ENCODE measurements at places on chromosomes 3 and 15. TPM values are rescaled to one million over a fixed set of nuclear protein-coding genes. Genes with fewer than 3 reads are reported as not detected.

- H3K4me3 ChIP-seq = no peak overlapping the region
- H3K27ac ChIP-seq = no peak overlapping the region
- H3K36me3 ChIP-seq = no peaks in the 10 kb centered on the region
- H3K27me3 ChIP-seq = no peaks in the 10 kb centered on the region
- no peak for DNase-seq
- H3K4me1 ChIP-seq = no peaks in the 10 kb centered on the region
Measured at GRCh38 chr3:181317508-181317907, 328.0 kb upstream of the DNAJC19 start.

DNA sequence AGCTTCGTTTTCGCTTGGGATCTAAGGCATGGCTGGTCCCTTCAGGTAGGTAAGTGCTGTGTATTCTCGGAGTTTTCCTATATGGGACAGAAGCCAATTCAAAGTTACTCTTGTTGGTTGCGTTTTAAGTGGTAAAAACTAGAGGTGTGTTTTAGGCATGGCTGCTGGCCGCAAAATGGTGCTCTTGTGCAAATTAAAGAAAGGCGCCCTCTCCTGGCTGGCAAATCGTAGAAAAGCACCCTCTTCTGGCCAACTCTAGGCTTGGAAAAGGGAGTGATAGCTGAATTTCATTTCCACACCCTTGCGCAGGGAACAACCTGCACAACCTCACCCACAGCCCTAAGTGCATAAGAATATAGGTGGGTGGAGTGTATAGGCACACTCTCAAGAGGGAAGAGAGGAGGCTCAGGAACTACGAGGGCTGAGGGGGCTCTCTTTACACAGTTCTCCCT, 23.5 kb downstream of the DRD3 start:
- H3K36me3 ChIP-seq = no peaks in the 10 kb centered on the region
- H3K4me3 ChIP-seq = no peak overlapping the region
- DNase-seq = peak; percentile 47
- H3K27ac ChIP-seq = no peak overlapping the region
- peaks cover 6% of the 10 kb centered on the region for H3K27me3 ChIP-seq

DNA sequence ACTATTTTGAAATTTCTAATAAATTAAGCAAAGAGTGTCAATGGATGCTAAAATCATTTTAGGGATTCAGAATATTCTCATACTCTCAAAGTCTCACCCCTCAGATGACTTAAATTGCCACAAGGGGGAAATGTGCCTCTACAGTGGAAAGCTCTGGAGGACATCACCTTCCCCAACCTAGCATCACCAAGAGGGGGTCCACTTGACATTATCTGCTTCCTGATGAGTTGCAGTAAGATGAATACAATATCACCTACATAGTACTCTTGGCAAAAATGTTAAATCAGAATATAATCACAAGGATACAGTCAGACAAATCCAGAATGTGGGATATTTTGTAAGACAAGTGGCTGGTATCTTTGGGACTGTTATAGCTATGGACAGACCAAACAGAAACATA, 290.1 kb downstream of the MFSD1 start:
- no peak overlapping the region for H3K27ac ChIP-seq
- H3K4me1 ChIP-seq = no peaks in the 10 kb centered on the region
- no peak overlapping the region for H3K4me3 ChIP-seq
- H3K36me3 ChIP-seq = no peaks in the 10 kb centered on the region
- H3K27me3 ChIP-seq = no peaks in the 10 kb centered on the region

DNA sequence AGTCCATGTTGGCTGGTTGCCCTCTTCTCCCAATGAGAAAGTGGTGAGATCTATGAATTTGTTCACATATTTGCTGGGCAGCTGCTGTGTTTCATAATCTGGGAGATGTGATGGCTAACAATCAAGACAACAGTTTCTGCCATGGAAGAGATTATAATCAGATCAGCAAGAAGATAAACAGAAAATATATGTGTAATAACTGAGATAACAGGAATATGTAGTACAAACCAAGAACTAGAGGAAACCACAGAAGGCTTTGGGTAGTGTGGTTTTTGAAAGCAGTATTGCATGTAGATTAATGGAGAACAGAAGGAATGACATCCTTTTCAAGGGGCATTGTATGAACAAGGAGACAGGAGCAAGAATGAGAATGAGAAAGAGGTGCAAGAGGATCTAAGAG, 12.2 kb upstream of the CSTA start:
- H3K4me1 ChIP-seq = 0 out of 2 replicates have a peak, but pooled peaks cover 3% of the 10 kb centered on the region
- no peak overlapping the region for H3K4me3 ChIP-seq
- H3K27ac ChIP-seq = no peak overlapping the region
- no peaks in the 10 kb centered on the region for H3K36me3 ChIP-seq

DNA sequence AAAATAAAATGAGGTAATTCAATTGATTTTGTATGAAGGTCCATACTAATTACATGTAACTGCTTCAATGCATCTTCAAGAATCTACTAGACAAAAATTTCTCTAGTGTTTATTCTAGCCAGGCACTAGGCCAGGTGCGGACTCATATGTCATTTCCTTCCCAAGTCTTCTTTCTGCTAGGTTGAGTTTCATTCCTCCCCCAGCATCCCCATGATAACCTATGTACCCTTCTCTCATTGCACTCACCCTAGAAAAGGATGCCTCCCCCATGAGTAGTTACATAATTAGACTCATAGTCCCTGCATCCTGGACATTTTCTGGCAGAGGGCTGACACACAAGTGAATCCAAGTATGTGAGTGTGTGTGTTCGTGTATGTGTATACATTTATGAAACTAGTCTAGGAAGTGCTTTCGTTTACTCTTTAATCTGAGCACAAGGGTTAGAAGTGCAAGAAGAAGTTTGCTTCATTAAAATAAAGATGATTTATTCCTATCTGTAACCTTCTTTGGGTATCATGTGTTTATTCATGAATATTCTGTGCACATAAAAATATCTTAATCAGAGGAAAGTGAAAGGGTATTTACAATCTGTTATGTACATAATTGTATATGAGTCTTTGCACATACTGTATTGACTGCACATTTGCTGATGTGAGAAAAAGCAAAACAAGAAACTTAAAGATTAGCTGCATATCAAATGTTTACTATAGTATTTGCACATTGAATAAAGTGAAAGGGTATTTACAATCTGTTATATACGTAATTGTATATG, 585.6 kb upstream of the ZNF717 start:
- H3K4me3 ChIP-seq = no peak overlapping the region
- no peak for DNase-seq
- H3K36me3 ChIP-seq = no peaks in the 10 kb centered on the region
- H3K4me1 ChIP-seq = peaks cover 11% of the 10 kb centered on the region
- no peak overlapping the region for H3K27ac ChIP-seq
- no peaks in the 10 kb centered on the region for H3K27me3 ChIP-seq

DNA sequence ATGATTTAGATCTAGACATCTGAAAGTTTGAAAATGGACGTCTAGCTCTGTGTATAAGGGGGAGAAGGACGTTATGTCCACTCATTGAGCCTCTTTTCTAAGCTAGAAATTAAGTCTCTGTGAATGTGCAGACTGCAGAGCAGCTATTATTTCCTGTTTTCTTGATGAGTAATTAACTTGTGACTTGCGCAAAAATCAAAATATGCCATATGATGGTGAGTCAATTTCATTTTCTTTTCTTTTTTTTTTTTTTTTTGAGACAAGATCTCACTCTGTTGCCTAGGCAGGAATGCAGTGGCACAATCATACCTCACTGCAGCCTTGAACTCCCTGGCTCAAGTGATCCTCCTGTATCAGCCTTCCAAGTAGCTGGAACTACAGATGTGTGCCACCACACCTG, 14.1 kb downstream of the LACTB start:
- H3K27ac ChIP-seq = peak overlapping the region; percentile 95
- DNase-seq = peak; percentile 92
- no peaks in the 10 kb centered on the region for H3K27me3 ChIP-seq
- H3K36me3 ChIP-seq = peaks cover 4% of the 10 kb centered on the region
- H3K4me3 ChIP-seq = peak overlapping the region; percentile 22

DNA sequence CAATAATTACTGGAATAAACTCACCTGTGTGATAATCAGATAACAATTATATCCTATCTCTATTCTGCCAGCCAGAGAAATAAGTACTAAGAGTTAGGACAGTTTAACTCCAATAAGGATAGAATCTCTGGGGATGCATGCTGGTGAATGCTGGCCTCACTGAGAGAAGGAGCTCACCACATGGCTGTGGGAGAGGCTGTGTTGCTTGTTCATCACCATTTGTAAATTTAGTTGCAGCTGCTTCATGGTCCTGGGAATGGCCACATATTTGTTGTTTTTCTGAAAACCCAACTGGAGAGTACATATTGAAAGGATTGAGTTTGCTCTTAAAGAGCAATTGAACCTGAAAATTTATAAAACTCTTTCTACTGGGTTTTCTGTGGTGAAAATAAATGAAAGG, 207.3 kb downstream of the NECTIN3 start:
- no peak overlapping the region for H3K4me3 ChIP-seq
- no peak for DNase-seq
- no peaks in the 10 kb centered on the region for H3K36me3 ChIP-seq
- H3K27ac ChIP-seq = no peak overlapping the region
- H3K27me3 ChIP-seq = no peaks in the 10 kb centered on the region

- H3K4me3 ChIP-seq = no peak overlapping the region
- no peaks in the 10 kb centered on the region for H3K36me3 ChIP-seq
- H3K27me3 ChIP-seq = no peaks in the 10 kb centered on the region
- DNase-seq = no peak
Measured at GRCh38 chr3:4972652-4973643, 6.3 kb upstream of the BHLHE40 start.

GRCh38 chr3:177983320-177983719, 552.9 kb upstream of the KCNMB2 start:
- no peak for DNase-seq
- peaks cover 22% of the 10 kb centered on the region for H3K4me1 ChIP-seq
- H3K27ac ChIP-seq = no peak overlapping the region
- no peaks in the 10 kb centered on the region for H3K27me3 ChIP-seq

- no peaks in the 10 kb centered on the region for H3K36me3 ChIP-seq
- H3K4me1 ChIP-seq = peaks cover 20% of the 10 kb centered on the region
- H3K4me3 ChIP-seq = no peak overlapping the region
- no peaks in the 10 kb centered on the region for H3K27me3 ChIP-seq
- no peak overlapping the region for H3K27ac ChIP-seq
- DNase-seq = no peak
Measured at GRCh38 chr3:58625196-58625824, 41.3 kb downstream of the FAM3D start.

BFSP2 gene
- not detected for total RNA-seq

SYNPR gene
- total RNA-seq = not detected

All from GM23248 (cell line).